ENCODE measurements at places on chromosomes 6 and 20. TPM values are rescaled to one million over a fixed set of nuclear protein-coding genes. Genes with fewer than 3 reads are reported as not detected.

PDYN gene
- not detected for total RNA-seq

- H3K4me1 ChIP-seq: no peaks in the 10 kb centered on the region
- H3K36me3 ChIP-seq: no peaks in the 10 kb centered on the region
- no peak for DNase-seq
- H3K27ac ChIP-seq: no peak overlapping the region
Measured at GRCh38 chr6:3218266-3218665, 9.2 kb downstream of the TUBB2B start.

- H3K27me3 ChIP-seq: no peaks in the 10 kb centered on the region
- no peaks in the 10 kb centered on the region for H3K36me3 ChIP-seq
- H3K4me1 ChIP-seq: no peaks in the 10 kb centered on the region
- DNase-seq: no peak
- no peak overlapping the region for H3K4me3 ChIP-seq
- no peak overlapping the region for H3K27ac ChIP-seq
Measured at GRCh38 chr6:147837540-147837939, 329.1 kb downstream of the SAMD5 start.

DNA sequence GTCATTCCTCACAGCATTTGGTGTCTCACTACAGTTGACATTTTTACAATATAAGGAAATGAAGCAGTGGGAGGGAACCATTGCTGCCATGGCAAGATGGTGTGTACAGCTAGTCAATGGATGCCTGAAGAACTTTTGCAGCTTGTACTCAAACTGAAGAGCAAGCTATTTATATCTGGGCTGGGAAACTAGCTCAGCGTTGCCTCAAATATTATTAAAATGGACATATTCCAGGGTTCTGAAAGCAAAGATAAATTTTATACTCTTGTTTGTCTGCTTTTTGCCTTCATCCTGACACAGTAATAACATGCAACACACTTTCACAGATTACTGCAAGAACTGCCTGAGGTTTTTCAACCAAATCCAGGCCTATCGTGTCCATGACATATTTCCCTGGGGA is 156.4 kb upstream of the COL21A1 start:
- no peaks in the 10 kb centered on the region for H3K27me3 ChIP-seq
- no peak overlapping the region for H3K27ac ChIP-seq
- no peaks in the 10 kb centered on the region for H3K4me1 ChIP-seq

DNA sequence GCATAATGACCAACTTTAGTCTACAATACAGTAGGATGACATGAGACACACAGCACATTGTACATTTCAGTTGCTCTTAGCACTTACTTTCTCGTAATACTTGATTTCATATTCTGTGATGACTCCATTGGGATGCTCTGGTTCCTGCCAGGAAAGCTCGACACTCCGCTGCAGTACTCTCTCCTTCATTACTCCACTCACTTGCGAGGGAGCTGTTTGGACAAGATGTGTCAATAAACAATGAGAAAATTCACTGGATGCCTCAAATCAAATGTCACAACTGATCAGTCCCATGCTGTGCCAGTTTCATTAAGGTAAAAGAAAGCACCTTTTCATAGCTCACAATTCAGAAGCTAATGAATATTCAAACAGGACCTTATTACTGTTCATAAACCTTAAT is 147.1 kb downstream of the EPHA7 start:
- H3K36me3 ChIP-seq: no peaks in the 10 kb centered on the region
- H3K4me3 ChIP-seq: no peak overlapping the region
- no peak overlapping the region for H3K27ac ChIP-seq
- H3K4me1 ChIP-seq: no peaks in the 10 kb centered on the region
- DNase-seq: no peak

GRCh38 chr6:77930952-77931351 is 278.1 kb downstream of the MEI4 start:
- no peak for DNase-seq
- no peak overlapping the region for H3K27ac ChIP-seq
- H3K27me3 ChIP-seq: no peaks in the 10 kb centered on the region
- H3K4me1 ChIP-seq: no peaks in the 10 kb centered on the region
- no peaks in the 10 kb centered on the region for H3K36me3 ChIP-seq

- H3K27me3 ChIP-seq: no peaks in the 10 kb centered on the region
- H3K27ac ChIP-seq: peak overlapping the region; percentile 99
- H3K4me3 ChIP-seq: peak overlapping the region; percentile 97
- no peaks in the 10 kb centered on the region for H3K36me3 ChIP-seq
- DNase-seq: no peak
Measured at GRCh38 chr20:41029150-41029901, 704 bp downstream of the TOP1 start.

DNA sequence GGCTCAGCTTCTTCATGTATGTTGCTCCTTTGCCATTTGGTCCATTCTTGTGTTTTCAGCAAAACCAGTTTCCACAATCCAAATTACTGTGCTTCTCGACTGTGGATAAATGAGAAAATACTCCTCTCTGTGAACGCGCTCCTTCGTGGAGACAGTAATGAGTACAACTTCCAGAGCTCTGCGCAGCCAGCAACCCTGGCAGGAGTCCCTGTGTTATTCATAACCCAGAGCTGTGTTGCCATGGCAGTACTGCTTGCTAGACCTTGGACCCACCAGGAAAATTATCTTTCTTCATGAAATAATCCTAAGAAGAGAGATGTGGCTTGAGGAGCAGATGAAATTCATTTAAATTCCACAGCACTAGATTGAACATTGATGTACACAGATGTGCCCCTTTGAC is 73.7 kb downstream of the SLC22A3 start:
- DNase-seq: no peak
- no peaks in the 10 kb centered on the region for H3K27me3 ChIP-seq
- H3K4me3 ChIP-seq: no peak overlapping the region
- no peaks in the 10 kb centered on the region for H3K36me3 ChIP-seq

Measured in upper lobe of left lung (tissue), 6 donors.